Stimulated activated CD4-positive, alpha-beta T cell treated with anti-CD3 and anti-CD28 coated beads, Interleukin-12 subunit alpha, Interleukin-12 subunit beta, amount 100 ng/mL, for 48 hours (primary cell): ENCODE measurements at places on chromosomes 4 and X.

DNA sequence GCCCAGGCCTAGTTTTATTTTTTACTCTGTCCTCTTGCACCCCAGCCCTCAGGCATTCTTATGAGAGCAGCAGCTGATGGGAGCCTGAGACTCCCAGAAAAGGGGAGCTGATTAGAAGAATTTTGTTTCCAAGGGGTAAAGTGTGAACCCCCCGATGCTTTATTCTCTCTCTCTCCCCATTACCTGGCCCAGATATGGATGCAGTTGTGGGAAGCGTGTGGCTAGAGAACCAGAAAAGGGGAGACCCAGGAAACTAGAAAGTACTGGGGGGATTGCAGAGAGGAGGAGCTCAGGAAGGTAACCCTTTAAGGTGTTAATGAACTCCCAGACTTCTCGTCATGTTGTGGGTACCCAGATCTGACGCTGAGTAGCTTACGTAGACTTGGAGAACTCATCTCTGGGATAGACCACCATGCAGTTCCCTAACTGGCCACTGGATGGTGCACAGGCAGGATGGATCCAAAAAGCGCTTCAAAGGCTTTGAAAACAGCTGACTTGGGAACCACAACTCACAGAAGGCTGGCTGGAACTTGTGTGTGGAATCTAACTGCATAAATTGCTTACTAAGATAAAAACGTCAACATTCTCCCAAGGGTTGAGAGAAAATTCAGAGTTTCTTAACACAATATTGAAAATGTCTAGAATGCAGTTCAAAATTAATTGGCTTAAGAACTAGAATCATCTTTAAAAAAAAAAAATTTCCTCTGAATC, 64.7 kb downstream of the TBC1D14 start:
- peak; percentile 76 for DNase-seq

DNA sequence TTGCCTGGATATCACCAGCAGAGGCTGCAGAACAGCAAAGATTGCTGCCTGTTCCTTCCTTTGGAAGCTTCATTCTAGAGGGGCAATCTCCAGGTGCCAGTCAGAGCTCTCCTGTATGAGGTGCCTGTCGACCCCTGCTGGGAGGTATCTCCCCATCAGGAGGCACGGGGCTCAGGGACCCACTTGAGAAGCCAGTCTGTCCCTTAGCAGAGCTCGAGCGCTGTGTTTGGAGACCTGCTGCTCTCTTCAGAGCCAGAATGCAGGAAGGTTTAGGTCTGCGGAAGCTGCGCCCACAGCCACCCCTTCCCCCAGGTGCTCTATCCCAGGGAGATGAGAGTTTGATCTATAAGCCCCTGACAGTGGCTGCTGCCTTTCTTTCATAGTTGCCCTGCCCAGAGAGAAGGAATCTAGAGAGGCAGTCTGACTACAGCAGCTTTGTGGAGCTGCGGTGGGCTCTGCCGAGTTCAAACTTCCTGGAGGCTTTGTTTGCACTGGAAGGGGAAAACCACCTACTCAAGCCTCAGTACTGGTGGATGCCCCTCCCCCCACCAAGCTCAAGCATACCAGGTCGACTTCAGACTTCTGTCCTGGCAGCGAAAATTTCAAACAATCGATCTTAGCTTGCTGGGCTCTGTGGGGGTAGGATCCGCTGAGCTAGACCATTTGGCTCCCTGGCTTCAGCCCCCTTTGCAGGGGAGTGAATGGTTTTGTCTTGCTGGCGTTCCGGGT, 57.9 kb downstream of the DKK2 start:
- no peak for DNase-seq

DNA sequence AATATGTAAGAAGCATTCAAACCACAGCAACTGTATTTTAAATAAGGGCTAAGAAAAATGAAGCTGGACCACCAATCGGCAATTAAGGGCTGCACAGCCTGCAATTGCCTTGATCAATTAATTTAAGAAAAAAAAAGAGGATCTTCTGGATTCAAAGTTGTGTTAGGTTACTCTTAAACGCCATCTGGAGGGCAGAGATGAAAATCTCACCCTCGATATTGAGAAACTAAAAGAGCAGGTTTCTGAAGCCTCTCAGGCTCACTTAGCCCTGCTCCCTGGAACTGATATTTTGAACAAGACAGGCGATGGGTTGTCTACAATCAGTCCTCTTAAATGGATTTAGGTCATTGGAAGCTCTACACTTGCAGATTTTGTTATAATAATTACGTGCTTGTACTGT, 579.4 kb downstream of the GRXCR1 start:
- DNase-seq: no peak

DNA sequence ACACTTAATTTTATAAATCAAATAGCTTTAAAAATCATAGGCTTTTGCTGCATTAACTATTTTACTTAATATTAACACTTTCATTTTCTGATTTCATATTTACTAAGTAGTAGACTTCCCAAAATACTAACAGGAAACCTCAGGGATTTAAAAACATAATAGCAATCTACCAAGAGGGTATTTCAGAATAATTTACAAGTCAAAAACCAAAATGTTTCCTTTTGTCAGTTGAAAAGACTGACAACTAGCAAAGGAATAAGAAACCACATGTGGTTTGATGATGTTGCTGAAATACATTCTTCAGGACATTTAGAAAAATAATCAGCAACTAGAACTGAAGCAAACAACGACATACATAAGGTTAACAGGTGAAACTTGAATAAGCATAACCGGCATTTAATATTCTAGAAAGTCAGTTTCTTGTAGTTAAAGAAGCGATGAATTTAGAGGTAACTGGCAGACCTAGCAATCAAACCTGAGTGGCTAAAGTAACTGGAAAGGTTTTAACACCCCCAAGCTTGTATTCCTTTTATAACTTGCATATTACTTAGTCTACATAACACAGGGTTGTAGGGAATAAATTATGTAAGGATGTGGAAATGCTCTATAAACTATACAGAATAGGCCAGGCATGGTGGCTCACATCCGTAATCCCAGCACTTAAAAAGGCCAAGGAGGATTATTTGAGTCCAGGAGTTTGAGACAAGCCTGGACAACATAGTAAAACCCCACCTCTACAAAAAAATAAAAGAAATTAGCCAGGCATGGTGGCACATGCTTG, 40.0 kb downstream of the DHX15 start:
- no peak for DNase-seq

DNA sequence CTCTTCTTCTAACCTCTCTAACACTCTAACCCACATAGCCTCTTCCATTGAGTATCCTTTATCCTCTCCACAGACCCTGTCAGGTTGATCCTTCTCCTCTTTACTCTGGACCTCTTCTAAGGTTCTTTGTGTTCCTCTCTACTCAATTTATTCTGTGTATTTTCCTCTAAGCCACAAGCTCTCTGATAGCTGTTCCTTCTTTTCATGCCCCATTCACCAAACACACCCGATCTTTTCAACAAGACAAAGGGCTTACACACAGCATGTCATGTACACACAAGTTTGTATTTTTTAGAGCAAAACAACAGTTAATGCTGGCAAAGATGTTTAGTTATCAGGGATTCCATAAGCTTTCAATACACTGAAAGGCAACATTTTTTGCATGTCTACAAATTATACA, 1.9 kb downstream of the SPIN2B start:
- DNase-seq: no peak

DNA sequence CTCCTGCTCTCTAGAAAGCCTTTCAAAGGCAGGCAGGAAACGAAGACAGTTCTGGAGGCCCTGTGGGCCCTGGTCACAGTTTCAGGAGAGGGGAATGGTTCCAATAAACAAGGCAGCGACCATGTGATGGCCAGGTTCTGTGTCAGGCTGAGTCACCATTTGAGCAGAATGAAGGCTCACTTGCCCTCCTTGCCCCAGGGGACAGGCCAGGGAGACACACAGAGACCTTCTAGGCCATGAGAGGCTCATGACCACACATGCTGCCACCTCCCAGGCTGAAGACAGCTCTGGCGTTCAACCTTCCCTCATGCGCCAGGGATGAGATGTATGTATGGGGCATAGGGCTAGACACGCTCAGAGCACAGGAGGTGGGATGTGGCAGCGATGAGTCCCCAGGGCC, 22.9 kb upstream of the TRIM2 start:
- DNase-seq: no peak

DNA sequence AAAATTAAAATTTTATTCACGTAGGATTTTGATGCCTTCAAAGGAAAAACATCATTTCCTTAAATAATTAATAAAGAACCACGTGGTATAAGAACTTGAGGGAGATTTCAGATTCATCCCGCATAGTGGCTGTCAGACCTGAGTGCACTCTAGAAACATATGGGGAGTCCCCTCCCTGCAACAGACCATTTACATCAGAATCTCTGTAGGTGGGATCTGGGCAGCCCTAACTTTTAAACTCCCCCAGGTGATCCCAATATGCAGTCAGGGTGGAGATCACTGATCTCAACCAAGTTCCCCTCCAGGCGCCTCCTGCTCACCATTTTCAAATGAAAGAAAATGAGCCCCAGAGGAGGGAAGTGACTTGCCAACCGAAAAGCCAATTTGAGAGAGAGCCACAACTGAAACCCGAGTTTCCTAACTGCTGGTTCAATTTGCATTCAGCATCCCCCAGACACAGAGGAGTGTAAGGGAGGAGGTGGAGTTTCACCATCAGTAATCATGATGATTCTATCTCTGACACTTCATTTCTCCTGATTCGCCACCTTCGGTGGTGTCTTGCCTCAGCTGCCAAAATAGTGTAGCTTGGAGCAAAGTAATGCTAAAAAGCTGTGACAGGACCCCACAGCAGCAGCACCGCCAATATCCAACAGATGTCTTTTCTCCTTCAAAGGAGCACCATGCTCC, 11.4 kb downstream of the RNF150 start:
- DNase-seq: no peak

- no peak for DNase-seq
These were observed 4.5 kb upstream of the GRSF1 start for GRCh38 chr4:70844180-70844579.

DNA sequence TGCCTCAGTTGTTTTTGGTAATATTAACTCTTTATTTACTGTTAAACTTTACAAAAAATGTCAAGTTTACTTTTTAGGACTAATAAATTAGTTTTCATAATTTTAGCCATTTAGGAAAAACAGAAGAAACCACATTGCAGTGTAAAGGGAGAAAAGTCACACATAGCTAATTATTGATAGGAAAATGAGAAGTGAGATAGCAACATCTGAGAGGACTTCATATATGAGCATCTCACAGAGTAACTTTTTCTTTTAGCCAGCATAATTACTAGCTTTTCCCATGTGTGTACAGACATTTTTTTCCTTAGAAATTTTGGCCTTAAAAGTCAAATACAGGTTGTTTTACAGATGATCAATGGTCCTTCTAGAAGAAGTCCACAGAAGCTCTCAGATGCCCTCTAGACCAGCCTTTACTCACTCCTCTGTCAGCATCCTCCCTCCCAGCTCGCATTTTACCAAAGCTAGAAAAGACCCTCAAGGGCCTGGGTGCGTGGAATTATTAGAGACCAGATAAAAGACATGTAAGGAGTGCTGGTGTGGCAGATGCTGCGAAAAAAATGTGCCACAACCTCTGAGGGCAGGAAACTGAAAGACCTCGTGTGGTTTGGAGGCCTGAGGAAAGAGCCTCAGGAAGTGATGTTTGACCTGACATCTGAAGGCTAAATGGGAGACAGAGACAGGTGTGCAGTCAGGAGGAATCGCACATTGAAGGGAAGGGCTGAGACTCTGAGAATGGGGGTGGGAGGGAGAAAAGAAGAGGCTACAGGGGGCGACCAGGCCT, 156.9 kb downstream of the CBR4 start:
- no peak for DNase-seq

GRCh38 chr4:62053974-62054373, 853.8 kb downstream of the ADGRL3 start:
- DNase-seq: no peak

- DNase-seq: peak; percentile 5
These were observed at the start of gene FAM149A for GRCh38 chr4:186104114-186104889. Gene FAM149A (plus strand): TSS chr4:186104704.

GRCh38 chr4:15021946-15022345, 19.7 kb downstream of the CPEB2 start:
- DNase-seq: no peak

DNA sequence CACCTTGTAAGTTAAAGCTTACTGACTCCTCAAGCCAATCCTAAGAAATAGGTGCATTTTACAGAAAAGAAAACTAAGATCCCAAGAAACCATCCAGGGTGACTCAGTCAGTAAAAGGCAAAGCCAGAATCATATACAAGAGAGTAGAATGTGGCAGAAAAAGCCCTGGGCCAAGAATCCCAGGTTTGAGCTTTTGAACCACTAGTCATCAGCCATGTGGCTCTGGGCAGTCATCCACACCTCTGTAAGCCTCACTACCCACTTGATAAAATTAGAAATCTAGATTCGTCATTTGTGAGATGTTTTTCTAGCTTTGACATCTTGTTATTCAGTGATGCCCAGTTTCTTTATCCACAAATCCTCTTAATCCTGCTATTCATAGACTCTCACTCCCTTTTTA, 122.2 kb upstream of the PDE5A start:
- no peak for DNase-seq

GRCh38 chr4:189098932-189099696, 841.6 kb upstream of the FRG1 start:
- no peak for DNase-seq

DNA sequence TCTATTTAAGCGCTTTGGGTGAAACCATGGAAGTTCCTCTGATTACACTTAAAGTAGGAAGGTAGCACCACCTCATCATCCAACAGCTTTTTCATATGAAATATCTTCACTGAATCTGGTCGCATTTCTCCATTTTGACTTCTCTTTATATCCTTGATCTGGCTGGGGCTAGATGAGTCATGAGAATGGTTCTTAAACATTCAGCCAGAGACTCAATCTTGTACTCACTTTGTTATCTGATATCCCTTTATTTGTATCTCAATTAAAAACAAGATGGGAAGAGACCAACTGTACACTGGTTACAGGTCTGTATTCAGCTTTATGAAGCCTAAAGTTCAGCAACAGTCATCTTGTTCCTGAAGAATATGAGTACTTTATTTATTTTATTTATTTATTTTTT, 84.9 kb downstream of the CBLL2 start:
- no peak for DNase-seq

- DNase-seq: no peak
These were observed 19.7 kb downstream of the TRIM2 start for GRCh38 chr4:153223930-153224329.

- DNase-seq: no peak
These were observed 99.8 kb downstream of the PTCHD1 start for GRCh38 chrX:23434356-23434884.

DNA sequence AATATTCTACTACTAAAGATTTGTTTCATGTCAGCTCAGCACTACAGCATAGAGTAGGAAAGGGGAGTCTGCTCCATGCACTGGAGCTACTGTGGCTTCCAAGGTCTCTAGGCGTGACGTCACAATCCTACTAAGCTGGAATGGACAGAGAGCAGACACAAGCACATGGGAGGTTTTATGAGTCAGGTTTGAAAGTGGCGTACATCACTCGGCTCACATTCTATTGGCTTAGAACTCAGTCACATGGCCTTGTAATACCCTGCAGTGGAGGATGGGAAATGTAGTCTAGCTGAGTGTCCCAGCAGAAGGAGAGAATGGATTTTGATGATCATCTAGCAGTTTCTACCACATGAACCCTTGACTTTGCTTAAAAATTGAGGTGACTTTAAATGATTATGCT, 624.8 kb upstream of the ATOH1 start:
- no peak for DNase-seq
